ENCODE measurements at places on chromosomes 7 and 10.

DNA sequence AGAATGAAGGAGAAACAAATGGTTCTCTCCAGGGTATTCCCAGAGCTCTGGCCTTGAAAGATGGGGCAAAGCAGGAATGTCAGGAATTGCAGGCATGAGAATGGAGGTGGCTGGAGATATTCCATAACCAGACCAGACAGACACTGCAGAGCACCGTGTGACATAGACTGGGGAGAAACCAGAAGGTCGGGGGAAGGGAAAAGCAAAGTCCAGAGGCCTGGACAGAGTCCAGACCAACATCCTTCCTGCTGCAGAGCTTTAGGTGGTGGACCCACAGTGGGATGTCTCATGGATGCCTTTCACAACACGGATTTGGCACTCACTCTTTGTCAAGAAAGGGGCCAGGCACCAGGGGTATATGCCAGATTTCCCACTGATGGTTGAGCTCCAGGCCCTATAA is 177.2 kb upstream of the INHBA start:
- no peak for DNase-seq

GRCh38 chr7:108431099-108431498 is 25.1 kb downstream of the NRCAM start:
- no peak for DNase-seq

GRCh38 chr10:125592897-125593296 is 90.1 kb downstream of the TEX36 start:
- no peak for DNase-seq

DNA sequence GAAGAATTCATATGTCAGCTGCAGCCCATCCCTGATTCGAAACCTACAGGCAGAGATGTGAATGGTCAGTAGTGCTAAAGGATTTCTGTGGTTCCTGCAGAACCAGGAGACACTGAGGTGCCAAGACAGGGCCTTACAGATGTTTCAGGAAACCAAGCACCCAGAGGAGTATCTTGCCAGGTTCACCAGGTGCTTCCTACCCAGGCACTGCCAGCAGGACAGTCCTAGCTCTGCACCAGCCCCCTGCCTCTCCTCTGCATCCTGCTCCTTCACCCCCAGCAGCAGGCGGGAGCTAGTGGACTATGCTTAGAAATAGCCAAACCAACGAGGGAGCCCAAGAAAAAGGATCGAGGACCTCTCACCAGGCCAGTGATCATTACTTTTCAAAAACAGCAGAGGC is 4.2 kb upstream of the IKZF1 start:
- DNase-seq: no peak

GRCh38 chr7:37363536-37364491 is 84.8 kb downstream of the ELMO1 start:
- DNase-seq: no peak

DNA sequence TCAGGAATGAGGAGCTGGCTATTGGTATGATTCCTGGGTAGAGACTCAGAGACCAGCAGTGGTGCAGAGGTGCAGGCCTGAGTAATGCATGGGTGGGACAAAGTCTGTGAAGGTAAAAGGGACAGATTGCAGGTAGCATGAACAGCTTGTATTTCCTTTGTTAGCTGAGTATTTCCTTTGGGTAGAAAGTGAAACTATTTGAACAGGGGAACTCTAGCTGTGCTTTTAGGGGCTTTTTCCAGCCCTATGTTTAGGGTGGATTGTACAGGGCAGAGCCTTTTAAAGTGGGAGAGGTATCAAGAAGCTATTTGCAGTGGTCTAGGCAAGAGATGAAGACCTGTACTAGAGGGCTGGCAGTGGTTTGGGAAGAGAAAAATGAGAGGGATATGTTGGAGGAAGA is 739.9 kb downstream of the REEP3 start:
- no peak for DNase-seq

- DNase-seq: no peak
Measured at GRCh38 chr10:101968286-101968939, 87.6 kb downstream of the ARMH3 start.

DNA sequence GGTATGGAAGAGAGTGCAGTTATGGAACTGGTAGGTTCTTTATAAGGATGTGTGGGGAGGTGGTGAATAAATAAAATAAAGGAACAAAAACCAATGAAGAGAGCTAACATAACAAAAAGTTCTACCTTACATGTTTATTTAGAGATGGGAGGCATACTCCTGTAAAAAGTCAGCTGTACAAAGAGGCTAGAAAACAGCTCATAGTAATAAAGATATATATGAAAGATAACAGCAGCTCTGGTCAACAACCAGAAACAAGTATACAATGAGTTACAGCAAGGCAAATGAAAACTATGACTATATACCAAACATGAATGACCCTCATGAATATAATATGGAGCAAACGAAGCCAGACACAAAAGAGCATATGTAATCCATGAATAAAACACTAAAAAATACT is 62.0 kb downstream of the FAM13C start:
- no peak for DNase-seq

DNA sequence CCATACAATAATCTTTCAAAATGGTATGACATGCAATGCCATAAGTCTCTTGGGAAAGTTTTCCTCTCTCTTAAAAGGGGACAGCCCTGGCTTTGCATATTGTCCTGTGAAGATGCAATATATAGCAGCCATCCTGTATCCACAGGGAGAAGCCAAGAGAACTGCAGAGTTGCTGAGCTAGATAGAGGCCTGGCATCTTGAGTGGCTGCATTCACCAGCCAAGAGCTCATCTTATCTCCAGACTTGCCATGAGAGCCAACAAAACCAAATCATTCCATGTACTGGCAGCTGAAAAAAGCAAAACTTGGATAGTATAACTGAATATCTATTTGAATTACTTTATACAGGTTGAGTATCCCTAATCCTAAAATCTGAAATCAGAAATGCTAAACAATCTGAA is 348.8 kb downstream of the CALN1 start:
- DNase-seq: no peak

DNA sequence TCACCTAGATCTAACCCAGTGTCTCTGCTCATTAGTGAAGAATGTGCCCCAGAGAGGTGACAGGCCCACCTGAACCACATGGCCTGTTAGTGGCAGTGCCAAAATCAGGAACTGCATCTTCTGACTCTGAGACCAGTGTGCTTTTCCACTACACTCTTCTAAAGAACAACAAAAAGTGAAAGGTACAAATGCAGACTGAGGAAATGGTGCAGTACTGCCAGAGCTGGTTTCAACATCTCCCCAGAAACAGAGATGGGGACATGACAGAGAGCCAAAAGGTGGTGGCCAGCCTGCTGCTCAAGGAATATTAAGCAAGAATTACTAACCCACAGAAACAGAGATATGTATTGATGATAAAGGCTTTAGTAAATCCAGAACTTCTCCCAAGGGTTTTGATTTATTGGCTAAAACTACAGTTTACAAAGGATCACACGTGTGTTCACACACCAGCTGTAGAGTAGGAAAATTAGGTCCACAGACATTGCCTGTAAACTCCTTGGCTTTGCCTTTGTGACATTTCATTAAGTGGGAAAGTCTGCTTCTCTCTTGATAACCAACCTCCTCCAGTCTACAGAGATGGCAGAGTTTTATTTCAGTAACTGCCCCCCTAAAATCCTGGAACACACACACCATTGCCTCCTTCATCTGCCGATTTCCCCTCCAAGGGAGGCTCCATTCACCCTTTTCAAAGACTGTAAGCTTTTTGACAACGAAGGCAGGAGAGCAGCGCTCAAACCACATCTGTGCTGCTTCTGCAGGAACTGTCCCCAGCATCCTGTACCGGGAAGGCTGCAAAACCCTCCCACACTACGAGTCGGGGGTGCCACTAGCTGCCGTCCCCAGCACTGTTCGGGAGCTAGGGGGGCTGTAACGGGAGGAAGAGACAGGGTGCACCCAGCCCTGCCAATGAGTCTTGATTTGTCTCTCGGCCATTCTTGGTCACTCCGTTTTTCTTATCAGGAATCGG is 29.8 kb downstream of the GSDME start:
- DNase-seq: no peak

DNA sequence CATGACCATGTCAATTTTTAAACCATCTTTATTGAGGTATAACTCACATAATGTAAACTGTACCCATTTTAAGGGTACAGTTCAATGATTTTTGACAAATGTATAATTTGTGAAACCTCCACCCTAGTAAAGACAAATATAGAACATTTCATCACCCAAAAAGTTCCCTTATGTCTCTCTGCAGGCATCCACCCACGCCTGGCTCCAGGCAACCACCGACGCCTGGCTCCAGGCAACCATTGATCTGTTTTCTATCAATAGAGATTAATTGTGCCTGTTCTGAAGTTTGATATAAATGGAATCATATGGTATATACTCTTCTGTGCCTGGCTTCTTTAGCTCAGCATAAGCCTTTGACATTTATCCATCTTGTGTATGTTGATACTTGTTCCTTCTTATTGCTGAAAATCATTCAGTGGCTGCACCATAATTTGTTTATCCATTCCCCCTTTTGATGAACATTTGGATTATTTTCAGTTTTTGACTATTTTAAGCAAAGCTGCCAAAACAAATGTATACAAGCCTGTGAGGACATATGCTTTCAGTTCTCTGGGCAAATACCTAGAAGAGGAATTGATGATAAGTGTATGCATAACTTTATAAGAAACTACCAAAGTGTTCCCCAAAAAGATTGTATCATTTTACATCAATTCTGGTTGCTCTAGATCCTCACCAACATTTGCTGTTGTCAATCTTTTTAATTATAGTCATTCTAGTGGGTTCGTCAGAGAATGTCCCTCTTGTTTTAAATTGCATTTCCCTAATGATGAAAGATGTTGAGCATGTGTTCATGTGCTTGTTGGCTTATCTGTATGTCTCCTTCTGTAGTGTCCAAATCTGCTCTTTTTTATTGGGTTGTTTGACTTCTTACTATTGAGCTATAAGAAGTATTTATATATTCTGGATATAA is 55.7 kb upstream of the HECTD2 start:
- DNase-seq: no peak

DNA sequence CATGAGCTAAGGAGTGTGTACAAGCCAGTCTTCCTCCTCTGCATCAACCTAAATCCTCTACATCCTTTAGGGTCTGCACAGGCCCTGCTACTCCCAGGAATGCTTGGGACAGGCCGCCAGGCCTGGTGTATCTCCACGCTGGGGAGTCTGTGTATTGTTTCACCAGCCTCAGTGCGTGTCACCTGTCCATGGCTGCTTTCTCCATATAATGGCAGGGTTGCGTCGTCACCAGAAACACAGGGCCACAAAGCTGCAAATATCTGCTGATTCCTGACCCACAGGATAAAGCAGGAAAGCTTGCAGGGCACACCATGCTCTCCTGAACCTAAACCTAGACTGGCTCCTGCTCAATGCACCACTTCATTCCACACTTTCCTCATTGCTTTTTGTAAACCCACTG is 45.6 kb downstream of the COBL start:
- no peak for DNase-seq

GRCh38 chr7:23373151-23374004 is 74.2 kb downstream of the MALSU1 start:
- DNase-seq: peak; percentile 52

DNA sequence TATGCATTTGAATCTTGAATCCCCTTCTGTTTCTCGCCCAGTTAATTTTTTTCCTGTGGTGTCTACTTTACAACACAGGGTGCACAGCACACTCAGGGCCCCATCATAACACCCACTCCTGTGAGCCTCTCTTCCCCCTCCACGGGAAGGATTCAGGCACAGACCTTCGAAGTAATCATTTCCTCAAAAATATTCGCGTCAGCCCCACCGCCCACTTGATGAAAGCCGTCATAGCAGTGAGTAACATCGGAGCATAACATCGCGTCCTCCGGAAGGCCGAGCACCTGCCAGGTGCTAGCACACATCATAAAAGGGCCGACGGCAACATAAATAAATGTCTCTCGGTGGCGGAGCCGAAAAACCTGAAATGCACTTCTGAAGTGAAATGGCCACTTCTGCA is 201.7 kb upstream of the ADARB2 start:
- DNase-seq: no peak

GRCh38 chr7:70131817-70132216 is 533.5 kb downstream of the AUTS2 start:
- DNase-seq: no peak
